ENCODE measurements at places on chromosomes 13 and 19. TPM values are rescaled to one million over a fixed set of nuclear protein-coding genes. Genes with fewer than 3 reads are reported as not detected.

DNA sequence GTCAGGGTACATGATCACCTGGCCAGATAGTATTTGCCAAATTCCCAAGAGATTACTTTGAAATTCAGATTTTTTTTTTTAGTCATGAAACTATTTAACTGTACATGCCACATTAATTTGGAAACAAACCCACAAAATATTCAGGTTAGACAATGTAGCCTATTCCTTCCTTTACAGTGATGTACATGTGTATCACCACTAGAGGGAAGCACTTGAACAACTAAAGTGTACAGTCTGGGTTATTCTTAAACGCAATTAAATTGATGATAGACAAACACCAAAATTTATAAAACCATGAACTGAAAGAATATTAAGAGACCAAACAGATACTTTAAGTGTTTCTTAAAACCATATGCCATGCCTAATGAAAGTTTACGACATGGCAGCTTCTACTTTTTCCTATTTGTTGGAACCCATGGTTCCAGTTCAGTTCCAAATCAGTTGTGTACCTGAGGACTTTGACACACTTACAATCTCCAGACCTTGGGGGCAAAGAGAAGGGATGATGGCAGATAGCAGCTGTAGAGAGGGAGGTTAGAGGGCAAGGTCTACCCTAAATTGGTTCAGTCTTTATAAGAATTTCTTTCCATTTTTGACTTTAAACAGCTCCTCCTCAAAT is 52.8 kb downstream of the TNFSF13B start:
- peak; percentile 20 for DNase-seq

GRCh38 chr13:21256351-21256761 is 79.9 kb downstream of the MRPL57 start:
- no peak for DNase-seq

GRCh38 chr13:31431722-31432137 is 232.0 kb downstream of the B3GLCT start:
- DNase-seq = no peak

Gene PSMD8
- 138 TPM for polyA plus RNA-seq

- no peak for DNase-seq
Measured at GRCh38 chr19:46387713-46388130, 25.6 kb downstream of the CCDC8 start.
